Left lung (tissue), 14 donors: ENCODE measurements at places on chromosomes 2 and 18. TPM values are rescaled to one million over a fixed set of nuclear protein-coding genes. Genes with fewer than 3 reads are reported as not detected.

The DGKD gene
- 87.7 TPM for total RNA-seq

The BZW1 gene
- total RNA-seq, result 211 TPM

The ARHGEF33 gene
- total RNA-seq, result 1.2 TPM

The FSHR gene
- not detected for total RNA-seq

The FABP1 gene
- total RNA-seq, result not detected

The PCARE gene
- 0.05 TPM for total RNA-seq

The HJURP gene
- 1.8 TPM for total RNA-seq

The FBXO48 gene
- 1.5 TPM for total RNA-seq

The DAPL1 gene
- total RNA-seq, result not detected

The SATB2 gene
- 4.0 TPM for total RNA-seq

The NR4A2 gene
- total RNA-seq, result 5.0 TPM

The MTHFD2 gene
- total RNA-seq, result 44.6 TPM

The SERPINB2 gene
- 3.5 TPM for total RNA-seq
